ENCODE measurements at places on chromosomes 4 and X.

DNA sequence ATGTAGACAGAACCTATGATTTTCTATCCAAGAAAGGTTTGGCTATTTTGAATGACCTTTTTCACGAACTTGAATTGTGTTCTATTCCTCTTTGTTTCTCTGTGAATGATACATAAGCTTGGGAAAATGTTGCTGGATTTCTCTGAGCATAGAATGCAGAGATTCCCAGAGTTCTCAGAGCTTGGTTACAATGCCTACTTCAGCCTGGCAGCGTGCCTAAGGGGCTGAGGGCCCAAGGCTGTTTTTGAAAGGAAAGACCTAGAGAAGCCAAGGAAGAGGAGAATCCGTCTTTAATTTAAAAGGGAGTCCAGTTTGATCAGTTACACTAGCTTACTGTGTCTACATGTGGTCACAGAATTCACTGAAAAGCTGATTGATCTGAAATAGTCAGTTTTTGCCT, 55.3 kb upstream of the CXorf51B start:
- H3K4me3 ChIP-seq = no peak overlapping the region
- no peaks in the 10 kb centered on the region for H3K36me3 ChIP-seq
- no peaks in the 10 kb centered on the region for H3K4me1 ChIP-seq

GRCh38 chr4:40548256-40548655, 81.4 kb downstream of the RBM47 start:
- no peak overlapping the region for H3K4me3 ChIP-seq
- peaks cover 46% of the 10 kb centered on the region for H3K4me1 ChIP-seq
- H3K36me3 ChIP-seq = no peaks in the 10 kb centered on the region
- DNase-seq = no peak
- no peaks in the 10 kb centered on the region for H3K27me3 ChIP-seq

DNA sequence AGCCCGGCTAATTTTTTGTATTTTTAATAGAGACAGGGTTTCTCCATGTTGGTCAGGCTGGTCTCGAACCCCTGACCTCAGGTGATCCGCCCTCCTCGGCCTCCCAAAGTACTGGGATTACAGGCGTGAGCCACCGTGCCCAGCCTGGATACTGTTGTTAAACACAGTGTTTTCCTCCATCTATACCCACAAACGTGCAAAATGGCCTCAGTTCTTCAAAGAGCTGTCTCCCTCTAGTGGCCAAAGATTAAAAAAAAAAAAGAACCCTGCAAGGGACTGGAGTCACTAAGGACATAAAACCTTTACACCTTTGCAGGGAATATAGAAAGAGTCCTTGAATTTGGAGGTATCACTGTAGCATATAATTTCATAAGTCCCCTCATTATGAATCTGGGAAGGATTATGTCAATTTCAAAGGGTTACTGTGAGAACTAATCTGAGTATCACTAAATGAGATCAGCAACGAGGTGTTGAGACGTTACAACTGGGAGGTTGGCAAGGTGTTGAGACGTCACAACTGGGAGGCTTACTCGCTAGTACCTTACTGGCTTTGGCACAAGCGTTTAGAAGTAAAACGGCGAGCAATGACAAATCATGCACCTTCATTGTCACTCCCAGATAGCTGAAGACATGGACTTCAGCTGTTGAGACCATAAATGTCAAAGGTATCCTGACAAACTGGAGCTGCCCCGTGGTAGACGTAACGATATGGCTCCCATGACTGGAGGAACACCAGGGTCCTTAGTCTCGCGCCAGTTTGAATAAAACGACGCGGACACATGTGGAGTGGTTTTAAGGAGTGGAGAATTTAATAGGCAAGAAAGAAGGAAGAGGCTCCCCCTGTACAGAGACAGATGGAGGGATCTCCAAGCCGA, 33.4 kb upstream of the ENPP6 start:
- peak; percentile 49 for DNase-seq
- H3K27me3 ChIP-seq = peaks cover 10% of the 10 kb centered on the region
- no peak overlapping the region for H3K4me3 ChIP-seq
- peaks cover 27% of the 10 kb centered on the region for H3K4me1 ChIP-seq

- DNase-seq = no peak
- no peak overlapping the region for H3K4me3 ChIP-seq
- H3K27me3 ChIP-seq = no peaks in the 10 kb centered on the region
- no peak overlapping the region for H3K27ac ChIP-seq
Measured at GRCh38 chr4:164239976-164240375, 514.0 kb upstream of the SMIM31 start.

- H3K4me1 ChIP-seq = no peaks in the 10 kb centered on the region
- DNase-seq = no peak
- peak overlapping the region; percentile 36 for H3K27ac ChIP-seq
Measured at GRCh38 chr4:16006771-16007446, 43.9 kb upstream of the FGFBP2 start.

GRCh38 chrX:100417681-100418080, 7.6 kb upstream of the PCDH19 start:
- no peak overlapping the region for H3K4me3 ChIP-seq
- H3K4me1 ChIP-seq = no peaks in the 10 kb centered on the region
- no peaks in the 10 kb centered on the region for H3K36me3 ChIP-seq
- no peak for DNase-seq

- no peak overlapping the region for H3K27ac ChIP-seq
- H3K4me3 ChIP-seq = no peak overlapping the region
Measured at GRCh38 chrX:1327651-1328304, 8.8 kb upstream of the IL3RA start.

DNA sequence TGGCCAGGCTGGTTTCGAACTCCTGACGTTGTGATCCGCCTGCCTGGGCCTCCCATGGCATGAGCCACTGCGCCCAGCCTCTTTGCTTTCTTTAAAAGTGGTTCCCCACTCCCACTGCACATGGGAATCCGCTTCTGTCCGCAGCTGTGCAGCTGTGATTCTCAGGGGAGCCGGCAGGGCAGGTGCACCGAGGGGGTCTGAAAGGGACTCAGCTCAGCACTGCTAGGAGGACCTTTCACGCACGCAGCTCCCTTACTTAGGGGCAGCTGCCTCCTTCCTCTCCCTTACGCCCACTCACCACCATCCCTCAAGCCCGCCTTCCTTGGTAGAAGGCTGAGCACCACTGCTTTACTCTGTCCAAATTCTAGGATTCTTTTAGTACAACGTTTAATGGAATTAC, 40.4 kb upstream of the CYP4V2 start:
- no peak overlapping the region for H3K27ac ChIP-seq
- H3K4me1 ChIP-seq = peaks cover 5% of the 10 kb centered on the region
- H3K27me3 ChIP-seq = peaks cover 39% of the 10 kb centered on the region
- DNase-seq = no peak
- H3K36me3 ChIP-seq = no peaks in the 10 kb centered on the region
- no peak overlapping the region for H3K4me3 ChIP-seq

- peaks cover 58% of the 10 kb centered on the region for H3K4me1 ChIP-seq
- no peak for DNase-seq
- no peaks in the 10 kb centered on the region for H3K36me3 ChIP-seq
- H3K4me3 ChIP-seq = peak overlapping the region; percentile 43
- H3K27me3 ChIP-seq = no peaks in the 10 kb centered on the region
- H3K27ac ChIP-seq = peak overlapping the region; percentile 62
Measured at GRCh38 chr4:36269533-36270173, 11.8 kb upstream of the DTHD1 start.

GRCh38 chr4:40908297-40908696, 158.5 kb downstream of the NSUN7 start:
- H3K27me3 ChIP-seq = no peaks in the 10 kb centered on the region
- H3K4me1 ChIP-seq = peaks cover 42% of the 10 kb centered on the region
- peak overlapping the region; percentile 69 for H3K4me3 ChIP-seq

DNA sequence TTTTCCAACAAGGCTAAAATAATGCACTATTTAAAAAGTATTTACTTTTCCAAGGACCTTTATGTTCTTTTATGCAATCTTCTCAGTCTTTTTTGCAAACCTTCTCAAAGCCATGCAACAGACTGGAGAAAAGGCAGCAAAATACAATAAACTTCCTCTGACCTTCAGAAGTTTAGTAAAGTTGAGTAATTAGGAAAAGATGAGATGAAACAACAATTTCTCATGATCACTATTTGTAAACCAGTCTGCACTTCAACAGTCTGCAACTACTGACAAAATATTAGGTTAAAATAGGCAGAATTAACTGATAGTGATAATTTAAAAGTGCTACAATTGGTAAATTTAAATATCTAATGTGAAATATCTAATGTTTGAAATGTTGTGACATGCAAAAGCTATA, 884.9 kb upstream of the PCDH10 start:
- no peak for DNase-seq
- H3K27me3 ChIP-seq = no peaks in the 10 kb centered on the region
- H3K36me3 ChIP-seq = no peaks in the 10 kb centered on the region
- H3K4me1 ChIP-seq = no peaks in the 10 kb centered on the region
- no peak overlapping the region for H3K27ac ChIP-seq
- no peak overlapping the region for H3K4me3 ChIP-seq

DNA sequence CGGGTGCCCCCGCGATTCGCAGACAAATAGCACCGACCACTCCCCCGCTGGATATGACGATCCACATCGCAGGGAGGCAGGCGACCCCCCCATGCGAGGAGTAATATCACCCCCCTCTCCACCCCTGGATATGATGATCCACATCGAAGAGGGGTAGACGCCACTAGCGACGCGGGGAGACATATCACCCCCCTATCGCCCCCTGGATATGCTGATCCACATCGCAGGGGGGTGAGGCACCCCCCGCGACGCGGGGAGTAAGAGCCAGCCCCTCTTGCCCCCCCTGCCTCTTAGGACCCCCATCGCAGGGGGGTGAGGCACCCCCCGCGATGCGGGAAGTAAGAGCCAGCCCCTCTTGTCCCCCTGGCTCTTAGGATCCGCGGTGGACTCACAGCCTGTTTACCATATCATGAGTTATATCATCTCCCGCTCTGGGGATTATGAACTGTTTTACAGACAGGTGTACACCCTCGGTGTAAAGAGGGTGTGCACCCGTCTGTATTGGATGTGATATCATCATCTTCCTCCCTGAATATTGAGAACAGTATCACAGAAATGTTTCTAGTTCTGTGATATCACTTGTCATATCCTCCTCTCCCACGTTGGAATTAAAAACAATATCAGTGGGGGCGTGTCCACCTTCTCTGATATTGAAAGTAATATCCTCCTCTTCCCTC, 22.7 kb upstream of the DRD5 start:
- peaks cover 17% of the 10 kb centered on the region for H3K27me3 ChIP-seq
- H3K27ac ChIP-seq = no peak overlapping the region
- no peak for DNase-seq
- no peaks in the 10 kb centered on the region for H3K4me1 ChIP-seq

DNA sequence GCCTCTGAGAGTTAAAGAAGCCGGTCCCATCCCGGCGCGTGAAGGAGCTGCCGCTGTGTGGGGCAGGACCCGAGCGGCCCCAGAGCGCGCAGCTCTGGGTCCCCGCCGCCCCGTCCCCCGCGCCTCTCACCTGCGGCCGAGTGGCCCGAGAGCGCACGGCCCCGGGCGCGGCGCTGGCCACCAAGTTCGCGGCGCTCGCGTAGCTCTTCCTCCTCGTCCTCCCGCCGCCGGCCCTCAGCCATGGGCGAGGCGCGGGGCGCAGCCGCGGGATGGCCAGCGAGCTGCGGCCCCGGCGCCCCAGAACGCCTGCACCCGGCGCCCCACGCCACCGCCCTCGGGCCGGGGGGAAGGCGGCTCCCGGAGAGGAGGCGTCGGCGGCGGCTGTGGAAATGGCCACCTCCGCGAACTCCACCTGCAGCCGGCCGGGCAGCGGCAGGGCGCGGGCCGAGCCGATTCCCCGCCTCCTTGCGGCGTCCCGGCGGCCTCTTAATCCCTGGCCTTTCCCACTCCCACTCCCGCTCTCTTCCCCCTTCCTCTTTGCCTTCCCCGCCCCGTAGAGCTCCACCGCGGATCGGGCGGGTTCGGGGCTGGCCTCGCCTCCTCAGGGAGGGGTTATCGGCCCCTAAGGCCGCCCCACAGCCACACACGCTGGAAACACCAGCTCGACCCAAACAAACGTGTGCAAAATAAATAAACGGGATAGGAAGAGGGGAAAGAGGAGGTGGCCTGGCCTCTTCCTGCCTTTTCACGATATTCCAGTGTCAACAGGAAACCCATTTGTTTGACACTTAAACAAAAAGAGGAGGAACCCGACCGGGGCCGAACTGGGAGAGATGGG, at the start of gene SH3D19:
TSS of gene SH3D19 (minus strand) at position 495 of the 838 bp plus-strand sequence. CDS start at position 242, 253 bp downstream.
- peaks cover 3% of the 10 kb centered on the region for H3K36me3 ChIP-seq
- peaks cover 65% of the 10 kb centered on the region for H3K27me3 ChIP-seq
- peak within 1 kb of the TSS; percentile 92 for H3K4me3 ChIP-seq
- H3K27ac ChIP-seq = no peak within 1 kb of the TSS

GRCh38 chr4:123288309-123289025, 108.1 kb upstream of the SPRY1 start:
- H3K4me3 ChIP-seq = no peak overlapping the region
- H3K27ac ChIP-seq = no peak overlapping the region
- DNase-seq = no peak
- no peaks in the 10 kb centered on the region for H3K27me3 ChIP-seq
- peaks cover 22% of the 10 kb centered on the region for H3K36me3 ChIP-seq

- no peak overlapping the region for H3K27ac ChIP-seq
- H3K4me1 ChIP-seq = no peaks in the 10 kb centered on the region
- no peak overlapping the region for H3K4me3 ChIP-seq
Measured at GRCh38 chr4:8796096-8796495, 75.5 kb downstream of the HMX1 start.

- H3K4me1 ChIP-seq = no peaks in the 10 kb centered on the region
- DNase-seq = no peak
- H3K4me3 ChIP-seq = no peak overlapping the region
- no peaks in the 10 kb centered on the region for H3K36me3 ChIP-seq
Measured at GRCh38 chrX:110143454-110144210, 140.7 kb downstream of the TMEM164 start.

- H3K4me1 ChIP-seq = peaks cover 42% of the 10 kb centered on the region
- H3K27ac ChIP-seq = no peak overlapping the region
- peaks cover 2% of the 10 kb centered on the region for H3K36me3 ChIP-seq
- H3K27me3 ChIP-seq = peaks cover 6% of the 10 kb centered on the region
Measured at GRCh38 chr4:11467931-11468330, 39.2 kb upstream of the HS3ST1 start.

DNA sequence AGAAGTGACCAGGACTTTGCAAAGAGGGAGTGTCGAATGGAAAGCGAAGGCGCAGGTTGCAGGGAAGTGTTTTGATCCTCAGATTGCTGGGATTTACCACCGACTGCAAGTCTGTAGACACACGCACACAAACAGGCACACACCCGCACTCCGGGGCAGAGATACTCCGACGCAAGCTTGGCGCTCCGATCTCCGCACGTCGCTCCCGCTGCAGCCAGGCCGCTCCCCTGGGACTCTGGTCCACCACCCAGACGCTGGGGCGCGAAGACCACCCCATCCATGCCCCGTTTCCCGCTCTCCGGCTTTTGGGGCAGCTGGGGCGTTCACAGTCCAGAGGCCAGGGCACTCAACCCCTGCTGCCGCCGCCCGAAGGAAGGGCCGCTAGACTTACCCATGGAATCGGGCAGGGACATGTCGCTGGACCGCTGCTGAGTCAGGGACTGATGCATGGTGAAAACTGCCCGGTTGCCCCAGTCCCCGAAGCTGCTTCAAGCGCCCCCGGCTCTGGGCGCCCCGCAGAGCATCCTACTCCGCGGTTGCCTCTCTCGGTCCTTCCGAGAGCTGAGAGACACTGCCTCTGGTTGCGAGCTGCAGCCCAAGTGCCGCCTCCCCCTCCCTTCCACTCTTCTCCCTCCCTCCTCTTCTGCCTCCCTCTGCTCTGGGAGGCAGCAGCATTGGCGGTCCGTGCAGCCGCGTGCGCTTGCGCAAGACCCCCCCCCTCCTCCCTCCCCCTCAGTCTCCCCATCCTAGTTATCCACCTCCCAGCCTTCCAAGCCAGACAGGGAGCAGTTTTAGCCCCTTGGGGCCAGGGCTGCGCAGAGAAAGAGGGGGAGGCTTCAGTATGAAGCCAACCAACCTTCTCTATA, at the start of gene TMEM255A:
TSS of gene TMEM255A (minus strand) at position 601 of the 866 bp plus-strand sequence. CDS start at position 449, 152 bp downstream.
- DNase-seq = no peak
- H3K36me3 ChIP-seq = no peaks in the 10 kb centered on the region
- peaks cover 14% of the 10 kb centered on the region for H3K4me1 ChIP-seq

All from activated T-cell treated with anti-CD3 and anti-CD28 coated beads, Interleukin-2, amount 50 U/mL, for 72 hours (primary cell).